ENCODE measurements at places on chromosomes 5 and 9.

DNA sequence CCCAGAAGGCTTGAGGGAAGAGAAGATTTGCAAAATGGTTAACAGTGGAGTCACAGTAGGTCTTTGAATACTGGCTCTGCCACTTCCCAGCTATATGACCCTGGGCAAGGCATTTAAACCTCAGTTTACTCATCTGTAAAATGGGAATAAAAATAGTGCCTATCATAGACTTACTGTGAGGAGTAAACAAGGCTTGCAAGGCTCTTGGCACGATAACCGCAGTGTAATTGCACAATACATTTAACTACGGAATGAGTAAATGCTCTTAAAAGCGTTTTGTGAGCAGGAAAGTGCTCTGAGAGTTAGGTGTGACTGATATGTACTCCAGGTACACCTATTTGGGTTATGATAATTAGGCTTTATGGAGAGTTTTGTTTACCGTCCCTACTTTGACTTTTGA is 8.4 kb downstream of the SLC36A3 start:
- no peak for DNase-seq

DNA sequence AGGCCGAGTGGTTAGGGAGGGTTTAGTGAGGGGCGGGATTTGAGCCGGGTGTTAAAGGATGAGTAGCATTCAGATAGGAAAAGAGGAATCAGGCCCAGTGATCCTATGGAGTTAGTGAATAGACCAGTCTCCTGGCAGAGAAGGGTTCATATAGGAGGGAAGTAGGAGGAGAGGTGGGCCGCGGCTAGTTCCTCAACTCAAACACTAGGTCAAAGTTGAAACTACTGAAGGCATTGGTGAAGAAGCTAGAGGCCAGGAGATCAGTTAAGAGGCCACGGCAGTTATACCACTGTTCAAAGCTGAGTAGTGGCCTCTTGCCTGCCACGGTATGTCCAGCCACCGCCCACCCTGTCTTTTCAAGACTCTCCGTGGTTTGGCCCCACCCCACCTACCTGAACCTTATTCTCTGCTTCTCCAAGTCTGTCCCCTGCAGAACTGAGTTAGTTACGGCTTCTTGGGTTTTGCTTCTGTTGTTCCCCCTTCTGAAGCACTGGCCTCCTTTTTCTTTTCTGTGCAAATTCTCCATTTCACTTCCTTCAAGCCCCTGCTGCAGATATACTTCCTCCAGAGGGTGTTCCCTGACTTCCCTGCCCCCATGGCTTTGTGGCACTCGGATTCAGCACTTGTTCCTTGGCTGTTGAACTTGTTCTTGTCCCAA is 1.8 kb downstream of the ZBTB34 start:
- no peak for DNase-seq

DNA sequence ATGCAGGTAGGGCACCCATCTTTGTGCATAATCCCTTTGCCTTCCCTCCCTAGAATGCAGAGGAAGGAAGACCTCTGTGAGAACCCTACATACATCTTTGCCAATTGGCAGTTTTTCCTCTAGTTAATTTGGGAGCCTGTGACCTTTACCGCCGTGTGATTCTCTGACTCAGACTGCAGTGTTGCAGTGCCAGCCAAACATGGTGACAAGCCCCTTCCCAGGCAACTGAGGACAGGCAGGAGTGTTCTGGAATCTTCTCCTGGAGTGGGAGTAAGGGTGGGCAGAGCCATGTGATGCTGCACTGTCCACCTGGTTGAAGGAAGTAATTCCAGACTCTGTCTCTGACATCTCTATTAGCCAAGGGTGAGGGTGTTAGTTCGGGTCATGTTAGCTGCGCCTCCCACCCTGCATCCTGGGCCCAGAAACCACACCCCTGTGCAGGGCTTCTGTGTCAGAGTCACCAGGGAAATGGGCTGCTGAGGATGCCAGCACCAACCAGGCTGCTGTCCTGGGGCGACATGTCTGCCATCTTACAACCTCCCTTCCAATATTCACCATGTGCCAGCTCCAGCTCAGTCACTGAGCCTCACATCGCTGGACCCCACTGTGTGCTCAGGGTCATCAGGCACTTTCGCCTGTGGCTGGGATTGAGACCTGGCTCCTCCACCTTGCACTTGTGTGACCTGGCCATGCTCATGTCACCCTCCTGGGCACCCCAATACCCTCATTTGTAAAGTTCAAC is 21.8 kb downstream of the KCNIP1 start:
- no peak for DNase-seq

- no peak for DNase-seq
Observed at GRCh38 chr5:179258922-179259730, 86.1 kb downstream of the ADAMTS2 start.

DNA sequence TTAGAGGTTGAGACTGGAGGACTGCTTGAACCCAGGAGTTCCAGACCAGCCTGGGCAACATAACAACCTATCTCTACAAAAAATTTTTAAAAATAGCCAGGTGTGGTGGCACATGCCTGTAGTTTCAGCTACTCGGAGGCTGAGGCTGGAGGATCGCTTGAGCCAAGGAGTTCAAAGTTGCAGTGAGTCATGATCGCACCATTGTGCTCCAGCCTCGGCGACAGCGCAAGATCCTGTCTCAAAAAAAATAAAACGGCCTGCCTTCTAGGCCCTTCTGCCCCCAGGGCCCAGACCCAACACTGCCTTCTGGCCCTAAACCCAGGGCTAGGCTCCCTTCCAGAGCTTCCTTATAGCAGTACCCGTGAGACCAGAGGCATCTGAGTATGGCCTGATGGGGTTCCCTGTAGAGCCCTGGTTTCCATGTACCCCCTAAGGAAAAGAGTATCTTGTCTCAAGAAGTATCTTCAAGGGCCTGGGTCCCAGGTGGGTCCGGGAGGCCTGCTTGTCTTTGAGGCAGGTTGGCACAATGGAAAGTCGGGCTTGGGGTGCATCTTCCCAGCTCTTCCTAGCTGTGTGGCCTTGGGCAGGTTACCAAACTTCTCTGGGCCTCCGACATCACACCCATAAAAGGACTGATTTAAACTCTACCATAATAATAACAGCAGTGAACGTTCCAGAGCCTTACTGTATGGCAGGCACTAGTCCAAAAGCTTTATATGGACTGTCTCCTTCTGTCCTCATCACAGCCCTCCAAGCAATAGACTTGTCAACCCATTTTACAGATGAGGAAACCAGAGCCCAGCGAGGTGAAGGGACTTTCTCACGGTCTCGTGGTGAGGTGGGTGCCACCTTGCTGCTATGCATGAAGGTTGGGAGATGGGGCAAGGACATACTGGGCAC is 9.6 kb downstream of the LRRC8A start:
- DNase-seq, result no peak

GRCh38 chr9:137243626-137244485 is 2.8 kb downstream of the TUBB4B start:
- DNase-seq, result no peak

GRCh38 chr9:133360400-133361393 is 4.3 kb downstream of the SURF2 start:
- no peak for DNase-seq

All from stimulated activated CD4-positive, alpha-beta T cell treated with anti-CD3 and anti-CD28 coated beads, Interleukin-15, amount 100 ng/mL, for 1 hour (primary cell).